NCI-H2227 treated with DMSO at 0.1 percent for 48 hours (cell line): ENCODE measurements at places on chromosomes 3 and 15.

- DNase-seq = no peak
Measured at GRCh38 chr15:92112180-92112579, 258.7 kb downstream of the SLCO3A1 start.

DNA sequence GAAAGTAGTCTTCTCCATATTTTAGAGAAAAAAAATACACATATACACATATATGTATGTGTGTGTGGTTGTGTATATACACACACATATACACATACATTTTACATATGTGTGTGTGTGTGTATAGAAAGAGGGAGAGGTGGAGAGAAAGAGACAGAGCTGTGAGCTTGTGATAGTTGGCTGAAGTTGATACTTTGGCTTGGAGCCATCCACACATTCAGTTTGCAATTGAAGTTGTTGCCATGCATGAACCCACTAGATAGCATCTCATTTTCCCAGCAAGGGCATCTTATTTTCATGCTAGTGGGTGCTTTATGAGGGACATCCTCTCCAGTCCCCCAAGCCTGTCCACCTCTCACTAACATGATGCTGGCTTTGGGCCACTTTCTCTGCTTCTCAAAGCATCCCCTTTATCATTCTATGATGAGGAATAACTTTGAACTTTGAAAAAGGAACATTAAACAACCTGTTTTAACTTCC lies 228.6 kb downstream of the ZNF621 start:
- no peak for DNase-seq

GRCh38 chr3:31688984-31689383 lies 156.3 kb downstream of the STT3B start:
- no peak for DNase-seq

- no peak for DNase-seq
Measured at GRCh38 chr3:122488262-122488973, 26.3 kb downstream of the KPNA1 start.

DNA sequence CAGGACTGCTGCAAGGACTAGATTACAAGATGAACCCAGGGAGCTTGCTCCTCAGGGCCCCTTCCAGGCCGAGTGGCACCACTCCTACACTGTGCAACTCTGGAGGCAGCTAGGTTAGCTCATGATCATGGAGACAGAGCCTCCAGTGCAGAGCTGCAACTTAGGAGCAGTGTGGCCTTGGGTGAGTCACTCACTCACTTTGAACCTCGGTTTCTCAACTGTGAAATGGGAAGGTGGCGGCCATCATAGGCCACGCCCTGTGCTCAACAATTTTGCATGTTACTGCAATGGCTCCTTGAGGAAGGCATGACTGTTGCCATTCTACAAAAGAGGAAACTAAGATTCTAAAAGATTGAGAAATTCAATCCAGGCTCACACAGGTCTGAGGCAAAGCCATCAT lies 11.2 kb upstream of the CXCR6 start:
- DNase-seq = no peak

- no peak for DNase-seq
Measured at GRCh38 chr15:42544853-42545629, 3.6 kb downstream of the LRRC57 start.

DNA sequence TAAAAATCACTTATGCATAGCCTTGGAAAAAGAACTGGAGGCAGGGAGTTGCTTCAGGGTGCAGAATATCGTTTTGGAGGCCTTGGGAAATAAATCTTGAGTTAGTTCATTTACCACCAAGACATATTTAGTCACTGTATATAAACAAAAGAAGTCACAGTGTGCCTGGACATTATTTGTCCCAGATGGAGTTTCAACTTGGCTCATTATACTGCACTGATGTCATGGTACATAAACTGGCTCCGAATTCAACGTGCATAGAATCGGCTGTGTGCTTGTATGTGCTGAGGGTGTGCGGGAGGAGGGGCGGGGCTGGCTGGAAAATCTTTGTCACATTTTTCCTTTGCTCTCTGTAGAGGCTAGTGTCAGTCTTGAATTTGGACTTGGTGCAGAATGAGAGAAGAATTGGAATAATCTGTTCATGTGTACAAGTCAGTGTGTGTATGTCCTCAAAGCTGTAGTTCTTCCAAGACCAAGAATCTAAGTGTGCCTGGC lies 86.6 kb downstream of the FNDC3B start:
- no peak for DNase-seq

DNA sequence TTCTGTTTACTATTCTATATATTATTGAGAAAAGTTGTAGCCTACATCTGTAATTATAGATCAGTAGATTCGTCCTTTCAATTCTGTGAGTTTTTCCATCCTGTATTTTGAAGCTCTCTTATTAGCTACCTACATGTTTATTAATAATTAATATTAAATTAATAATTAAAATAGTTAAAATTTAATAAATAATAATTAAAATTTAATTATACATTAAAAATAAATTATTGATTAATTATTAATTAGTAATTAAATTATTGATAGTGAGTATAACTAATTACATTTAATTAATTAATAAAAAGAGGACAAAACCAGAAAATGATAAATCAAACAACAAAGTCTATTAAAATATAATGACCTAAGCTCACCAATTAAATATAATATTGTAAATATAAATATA lies 606.6 kb upstream of the ROBO1 start:
- no peak for DNase-seq

- DNase-seq = no peak
Measured at GRCh38 chr15:60526127-60526616, 47.2 kb upstream of the ICE2 start.

GRCh38 chr3:198067416-198067815 lies 107.4 kb downstream of the LMLN start:
- no peak for DNase-seq

DNA sequence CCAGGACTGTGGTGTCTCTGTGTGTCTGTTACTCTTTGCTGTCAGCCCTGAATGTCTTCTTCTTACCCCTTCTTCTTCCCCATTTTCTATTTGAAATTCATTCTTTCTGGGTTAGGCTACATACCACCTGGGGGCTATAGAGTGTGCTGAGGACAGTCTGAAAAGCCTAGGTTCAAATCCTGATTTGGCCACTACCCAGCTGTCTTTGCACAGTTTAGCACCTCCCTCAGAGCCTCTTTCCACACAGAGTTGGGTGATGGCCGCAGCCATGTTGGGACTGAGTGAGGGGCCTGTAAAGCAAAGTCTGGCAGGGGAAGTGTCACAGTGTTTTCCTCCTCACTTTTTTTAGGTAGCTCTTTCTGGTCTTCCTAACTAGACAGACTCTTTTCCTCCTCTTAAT lies 113.7 kb downstream of the CHCHD6 start:
- DNase-seq = no peak

DNA sequence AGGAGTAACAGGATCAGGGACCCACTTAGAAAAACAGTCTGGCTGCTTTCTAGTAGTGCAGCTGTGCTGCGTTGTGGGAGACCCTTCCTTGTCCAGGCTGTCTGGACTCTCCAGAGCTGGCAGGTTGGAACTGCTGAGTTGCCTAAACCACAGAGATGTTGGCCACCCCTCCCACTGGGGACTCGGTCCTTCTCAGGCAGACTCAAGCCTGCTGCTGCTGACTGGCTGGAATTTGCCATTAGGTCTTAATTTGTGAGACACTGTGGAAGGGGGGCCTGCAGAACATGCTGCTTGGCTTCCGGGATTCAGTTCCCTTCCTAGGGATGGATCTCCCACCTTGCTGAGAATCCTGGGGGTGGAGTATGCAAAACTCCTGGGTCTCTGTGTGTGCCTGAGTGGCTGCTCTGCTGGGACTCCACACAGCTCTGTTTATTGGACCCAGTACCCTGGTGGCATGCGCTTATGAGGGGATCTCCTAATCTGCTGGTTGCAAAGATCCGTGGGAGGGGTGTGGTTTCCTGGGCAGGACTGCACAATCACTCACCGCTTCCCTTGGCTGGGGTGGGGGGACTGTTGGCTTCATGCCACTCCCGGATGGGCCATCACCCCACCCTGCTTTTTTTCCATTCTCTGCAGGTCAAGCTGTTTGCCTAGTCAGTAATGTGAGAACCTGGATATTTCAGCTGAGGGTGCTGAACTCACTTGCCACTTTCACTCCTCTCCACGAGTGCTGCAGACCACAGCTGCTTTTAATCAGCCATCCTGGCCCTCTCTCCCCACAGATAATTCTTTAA lies 150.5 kb downstream of the CFAP20DC start:
- no peak for DNase-seq

- no peak for DNase-seq
Measured at GRCh38 chr3:99839613-99840012, 22.0 kb downstream of the CMSS1 start.

GRCh38 chr15:96960711-96961480 lies 630.4 kb downstream of the NR2F2 start:
- no peak for DNase-seq

GRCh38 chr3:32372213-32372490 lies 19.5 kb upstream of the CMTM7 start:
- DNase-seq = no peak

- no peak for DNase-seq
Measured at GRCh38 chr3:190325923-190326322, 3.7 kb upstream of the CLDN1 start.

- DNase-seq = no peak
Measured at GRCh38 chr3:111547631-111548030, 5.6 kb downstream of the CD96 start.

DNA sequence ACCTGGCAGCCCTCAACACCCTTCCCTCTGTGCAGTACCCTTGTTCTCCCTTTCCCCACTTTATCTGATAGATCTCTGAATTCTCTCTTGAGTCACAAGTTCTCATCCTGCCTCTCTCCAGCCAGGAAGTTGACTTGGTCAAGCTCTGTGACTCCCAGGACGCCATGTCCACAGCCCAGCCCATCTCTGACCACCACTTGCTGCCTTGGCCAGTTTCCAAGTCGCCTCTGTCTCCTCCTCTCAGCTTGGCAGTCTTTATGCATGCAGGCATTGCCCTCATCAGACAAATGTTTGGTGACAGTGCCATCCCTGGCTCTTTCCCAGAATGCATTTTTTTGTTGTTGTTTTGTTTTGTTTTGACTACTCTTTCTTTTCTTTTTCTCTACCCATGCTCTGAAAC lies 25.7 kb downstream of the ZNF35 start:
- DNase-seq = no peak

DNA sequence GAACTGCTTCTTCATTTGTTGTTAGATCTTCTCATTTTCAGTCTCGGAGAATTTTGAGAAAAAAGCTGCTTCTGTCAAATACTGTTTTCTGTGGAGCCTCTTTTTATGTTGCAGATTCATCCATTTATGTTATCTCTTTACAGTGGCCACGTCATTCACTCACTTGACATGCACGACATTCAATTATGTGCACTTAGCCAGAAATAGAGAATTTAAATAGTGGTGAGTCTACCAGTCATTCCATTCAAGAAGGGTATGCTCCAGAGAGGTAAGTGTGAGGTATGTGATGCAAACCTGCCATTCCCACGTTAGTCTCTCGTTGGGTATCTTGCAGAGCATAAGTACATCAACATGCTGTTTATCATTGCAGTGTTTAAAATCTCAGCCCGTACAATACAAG lies 9.8 kb downstream of the ARPP19 start:
- DNase-seq = no peak

DNA sequence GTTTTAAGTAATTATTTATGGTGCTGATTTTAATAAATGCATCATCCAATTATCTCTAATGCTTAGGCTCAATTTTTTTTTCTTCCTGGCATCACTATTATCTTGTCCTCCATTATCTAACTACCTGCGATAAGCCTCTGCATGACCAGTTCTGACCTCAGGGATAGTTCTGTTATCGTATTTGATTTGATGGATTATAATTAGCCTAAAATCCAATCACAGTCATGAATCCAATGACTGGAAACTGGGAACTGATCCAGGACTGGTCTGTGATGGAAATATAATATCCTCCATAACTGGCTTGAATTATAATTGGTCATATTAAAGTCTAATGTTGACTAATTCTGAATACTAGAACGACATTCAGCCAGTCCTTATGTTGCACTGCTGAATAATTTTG lies 1.1 kb downstream of the MYH15 start:
- no peak for DNase-seq

DNA sequence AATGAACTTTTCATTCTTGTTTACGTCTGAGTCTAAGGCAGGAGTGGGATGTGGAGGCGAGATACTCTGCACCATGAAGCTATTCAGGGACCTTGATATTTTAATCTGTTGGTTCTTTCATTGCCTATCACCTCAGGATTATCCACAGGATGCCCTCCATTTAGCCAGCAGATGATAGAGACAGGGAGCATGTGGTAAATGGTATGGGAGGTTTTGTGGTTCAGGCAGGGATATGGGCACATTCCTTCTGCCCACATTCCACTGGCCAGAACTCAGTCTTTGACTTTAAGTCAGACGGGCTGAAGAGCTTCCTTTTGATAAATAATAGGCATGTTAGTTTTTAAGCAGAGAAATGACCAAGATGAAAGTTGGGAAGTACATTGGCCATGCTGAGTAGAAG lies 548.0 kb upstream of the CCDC54 start:
- no peak for DNase-seq

- DNase-seq = no peak
Measured at GRCh38 chr3:188439080-188439479, 285.1 kb downstream of the LPP start.

- no peak for DNase-seq
Measured at GRCh38 chr3:69660631-69661030, 78.6 kb upstream of the MITF start.

- DNase-seq = no peak
Measured at GRCh38 chr3:194357681-194358080, 6.6 kb upstream of the CPN2 start.

DNA sequence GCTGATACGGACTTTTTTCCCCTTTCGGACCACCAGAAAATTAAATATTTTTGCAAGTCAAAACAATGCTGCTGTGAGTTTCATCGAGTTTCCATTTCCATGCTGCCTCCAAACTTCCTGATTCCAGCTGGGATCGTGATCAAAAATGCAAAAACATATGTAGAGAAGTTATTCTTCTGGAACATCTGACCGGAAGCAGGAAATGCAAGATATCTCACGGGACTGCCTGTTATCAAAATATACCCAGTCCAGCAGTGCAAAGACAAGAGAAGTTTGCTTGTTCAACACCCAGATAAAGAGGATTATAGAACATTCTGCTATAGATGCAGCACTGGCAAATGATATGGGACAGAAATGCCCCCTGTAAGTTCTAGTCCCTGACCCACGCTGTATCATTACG lies 726.7 kb upstream of the NR2F2 start:
- DNase-seq = no peak

DNA sequence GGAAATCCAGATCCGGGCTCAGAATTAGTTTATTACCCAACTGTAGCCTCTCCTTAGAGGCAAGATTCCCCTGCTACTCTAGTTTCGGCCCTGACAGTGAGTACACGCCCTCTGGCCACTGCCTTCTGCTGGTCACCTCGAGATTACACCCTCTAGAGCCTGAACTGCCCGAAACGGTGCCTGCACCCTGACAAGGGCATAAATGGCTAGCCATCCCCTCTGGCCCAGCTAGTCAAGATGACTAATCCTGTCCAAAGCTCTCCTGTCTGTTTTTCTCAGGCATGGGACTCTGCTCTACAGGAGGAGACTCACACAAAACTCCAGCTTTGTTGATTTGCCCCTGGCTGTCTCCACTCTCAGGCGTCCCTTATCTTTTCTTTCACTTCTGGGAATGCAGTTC lies 150.5 kb upstream of the UBE2E2 start:
- no peak for DNase-seq

GRCh38 chr15:91780387-91780786 lies 73.1 kb upstream of the SLCO3A1 start:
- DNase-seq = no peak
